Sciatic nerve (tissue), 2 donors: ENCODE measurements at places on chromosomes 13 and 19.

DNA sequence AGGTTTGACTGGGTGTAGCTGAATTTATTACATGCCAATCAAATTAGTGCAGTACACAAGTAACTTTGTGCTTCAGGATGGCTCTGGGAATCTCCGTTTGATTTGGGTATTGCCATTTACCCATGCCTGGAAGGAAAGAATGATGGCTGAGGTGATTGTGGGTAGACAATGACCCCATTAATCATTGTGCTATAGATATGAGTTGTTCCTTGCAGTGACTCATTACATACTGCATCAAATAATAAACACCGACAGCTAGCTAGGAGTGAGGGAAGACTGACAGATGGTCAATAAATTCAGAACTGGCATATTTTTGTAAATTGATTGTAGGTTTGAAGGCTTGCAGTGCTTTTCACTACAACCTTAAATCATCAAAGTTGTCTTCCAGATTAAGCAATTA lies 1069.5 kb downstream of the DIAPH3 start:
- DNase-seq: no peak

DNA sequence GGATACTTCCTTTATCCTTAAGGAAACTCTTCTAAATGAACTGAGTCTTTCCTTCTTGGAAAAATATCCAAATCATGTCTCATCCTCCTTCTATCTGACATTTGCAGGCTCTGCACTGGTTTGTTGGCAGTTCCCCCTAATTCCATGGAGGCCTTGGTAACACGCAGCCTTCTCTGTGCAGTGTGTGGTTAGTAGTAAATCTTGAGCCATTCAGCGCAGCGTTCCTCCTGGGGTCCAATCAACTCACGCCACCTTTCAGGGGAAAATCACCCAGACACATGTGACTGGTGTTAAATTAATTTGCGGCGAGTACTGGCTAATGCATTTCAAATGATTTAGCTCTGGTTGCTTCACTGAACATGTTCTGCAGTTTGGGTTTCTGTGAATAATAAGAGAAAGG lies 21.0 kb upstream of the CBY2 start:
- no peak for DNase-seq

GRCh38 chr13:27476943-27477703 lies 26.8 kb upstream of the MTIF3 start:
- no peak for DNase-seq

DNA sequence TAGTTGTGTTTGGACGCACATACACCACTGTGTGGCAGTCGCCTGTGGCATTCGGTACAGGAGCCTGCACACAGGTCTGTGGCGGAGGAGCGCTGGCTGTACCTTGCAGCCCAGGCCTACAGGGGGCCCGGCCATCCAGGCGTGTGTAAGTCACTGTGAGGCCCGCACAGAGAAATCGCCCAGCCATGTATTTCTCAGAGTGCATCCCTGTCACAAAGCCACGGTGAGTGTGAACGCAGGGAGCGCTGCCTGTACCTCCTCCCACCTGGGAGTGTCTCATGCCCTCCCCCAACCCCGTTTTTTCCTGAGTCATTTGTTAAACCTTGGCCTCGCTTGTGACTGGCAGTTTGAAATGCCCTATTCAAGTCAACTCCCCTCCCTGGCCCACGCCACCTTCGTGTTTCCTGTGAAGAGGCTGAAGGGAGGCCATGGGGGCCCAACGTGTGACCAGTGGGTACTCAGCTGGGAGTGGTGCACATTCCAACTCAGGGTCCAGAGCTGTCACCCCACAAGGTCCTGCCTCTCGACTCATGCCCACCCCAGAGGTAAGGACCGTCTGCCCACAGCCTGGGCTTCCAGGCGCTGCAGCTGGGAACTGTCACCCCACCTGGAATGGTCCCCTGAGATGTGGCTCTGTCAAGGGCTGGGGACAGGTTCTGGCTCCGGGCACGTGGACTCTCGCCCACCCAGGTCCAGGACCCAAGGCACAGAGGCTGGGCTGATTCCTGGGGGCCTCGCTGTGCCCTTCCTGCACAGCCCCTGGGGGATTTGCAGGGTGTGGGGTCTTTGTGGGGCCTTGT lies 11.6 kb upstream of the RASA3 start:
- peak; percentile 45 for DNase-seq

DNA sequence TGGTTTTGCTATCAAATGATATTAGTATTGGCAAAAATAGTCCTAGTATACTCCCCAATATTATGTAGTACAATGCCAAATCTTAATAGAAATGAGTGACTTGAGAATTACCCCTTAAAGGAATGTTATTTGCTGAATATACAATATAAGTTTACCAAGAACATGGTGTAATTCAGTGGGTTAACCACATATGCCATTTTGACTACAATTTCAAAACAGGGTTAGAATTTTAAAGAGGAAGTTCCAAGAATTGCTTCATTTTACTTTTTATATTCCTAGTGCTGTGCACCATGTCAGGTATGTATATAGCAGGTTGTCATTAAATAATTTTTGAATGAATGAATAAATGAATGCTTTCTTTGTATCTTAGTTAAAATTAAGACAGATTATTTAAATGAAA lies 66.3 kb downstream of the LMO7 start:
- no peak for DNase-seq

- no peak for DNase-seq
Measured at GRCh38 chr19:55379174-55379573, 2.5 kb downstream of the TMEM190 start.

DNA sequence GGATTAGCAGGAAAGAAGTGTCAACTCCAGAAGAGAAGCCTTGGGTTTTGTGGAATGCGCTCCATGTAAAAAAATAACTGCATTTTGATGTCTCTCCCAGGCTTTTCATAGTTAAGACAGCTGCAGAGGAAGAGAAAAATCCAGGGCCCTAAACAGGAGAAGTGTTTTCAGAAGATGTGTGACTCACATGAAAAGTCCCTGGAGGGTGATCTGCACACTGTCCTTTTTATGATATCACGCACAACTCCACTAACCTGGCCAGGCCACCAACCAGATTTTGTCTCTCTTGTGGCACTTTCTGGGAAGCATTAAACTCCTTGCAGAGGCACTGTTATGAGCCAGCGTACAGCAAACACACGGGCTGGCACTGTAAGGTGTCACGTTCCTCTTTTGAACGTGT lies 267.3 kb downstream of the FGF9 start:
- no peak for DNase-seq

- DNase-seq: no peak
Measured at GRCh38 chr13:51942189-51942588, 69.1 kb downstream of the ATP7B start.

GRCh38 chr13:23695711-23696464 lies 125.7 kb downstream of the TNFRSF19 start:
- no peak for DNase-seq

GRCh38 chr13:45584816-45585215 lies 30.7 kb downstream of the ERICH6B start:
- DNase-seq: no peak

GRCh38 chr19:30446850-30447552 lies 74.8 kb downstream of the ZNF536 start:
- no peak for DNase-seq

- no peak for DNase-seq
Measured at GRCh38 chr19:6417713-6418561, 6.7 kb downstream of the KHSRP start.

DNA sequence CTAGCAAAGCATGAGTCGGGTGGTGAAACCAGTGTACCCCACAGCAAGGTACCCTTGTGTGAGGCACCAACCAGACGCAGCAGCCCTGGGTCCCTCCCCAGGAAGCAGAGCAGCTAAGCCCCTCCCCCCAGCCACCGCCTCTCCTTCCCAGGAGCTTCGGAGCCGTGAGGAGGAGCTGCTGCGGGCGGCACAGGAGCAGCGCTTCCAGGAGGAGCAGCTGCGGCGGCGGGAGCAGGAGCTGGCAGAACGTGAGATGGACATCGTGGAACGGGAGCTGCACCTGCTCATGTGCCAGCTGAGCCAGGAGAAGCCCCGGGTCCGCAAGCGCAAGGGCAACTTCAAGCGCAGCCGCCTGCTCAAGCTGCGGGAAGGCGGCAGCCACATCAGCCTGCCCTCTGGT lies 12.4 kb downstream of the TTC9B start:
- DNase-seq: no peak

DNA sequence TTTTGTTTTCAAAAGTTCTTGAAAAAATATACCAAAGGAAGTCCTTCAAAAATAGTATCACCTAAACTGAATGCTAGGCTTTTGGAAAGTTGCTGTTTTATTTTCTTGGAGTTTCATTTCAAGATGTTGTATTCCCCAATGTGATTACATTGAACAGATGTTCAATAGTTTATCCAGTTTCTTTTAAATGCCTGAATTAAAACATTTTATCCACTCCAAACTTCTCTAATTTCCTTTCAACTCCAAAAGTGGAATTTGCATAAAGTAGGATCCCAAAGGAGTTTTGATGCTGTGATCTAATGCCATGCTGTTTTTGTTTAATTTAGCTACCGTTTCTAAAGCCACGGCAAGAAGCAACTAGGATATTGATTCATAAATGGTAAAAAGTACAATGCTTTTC lies 892.5 kb upstream of the SLC10A2 start:
- DNase-seq: no peak

- DNase-seq: no peak
Measured at GRCh38 chr19:19409205-19409604, 3.7 kb downstream of the GATAD2A start.

GRCh38 chr19:19202707-19203011 lies 555 bp downstream of the NR2C2AP start:
- DNase-seq: no peak

DNA sequence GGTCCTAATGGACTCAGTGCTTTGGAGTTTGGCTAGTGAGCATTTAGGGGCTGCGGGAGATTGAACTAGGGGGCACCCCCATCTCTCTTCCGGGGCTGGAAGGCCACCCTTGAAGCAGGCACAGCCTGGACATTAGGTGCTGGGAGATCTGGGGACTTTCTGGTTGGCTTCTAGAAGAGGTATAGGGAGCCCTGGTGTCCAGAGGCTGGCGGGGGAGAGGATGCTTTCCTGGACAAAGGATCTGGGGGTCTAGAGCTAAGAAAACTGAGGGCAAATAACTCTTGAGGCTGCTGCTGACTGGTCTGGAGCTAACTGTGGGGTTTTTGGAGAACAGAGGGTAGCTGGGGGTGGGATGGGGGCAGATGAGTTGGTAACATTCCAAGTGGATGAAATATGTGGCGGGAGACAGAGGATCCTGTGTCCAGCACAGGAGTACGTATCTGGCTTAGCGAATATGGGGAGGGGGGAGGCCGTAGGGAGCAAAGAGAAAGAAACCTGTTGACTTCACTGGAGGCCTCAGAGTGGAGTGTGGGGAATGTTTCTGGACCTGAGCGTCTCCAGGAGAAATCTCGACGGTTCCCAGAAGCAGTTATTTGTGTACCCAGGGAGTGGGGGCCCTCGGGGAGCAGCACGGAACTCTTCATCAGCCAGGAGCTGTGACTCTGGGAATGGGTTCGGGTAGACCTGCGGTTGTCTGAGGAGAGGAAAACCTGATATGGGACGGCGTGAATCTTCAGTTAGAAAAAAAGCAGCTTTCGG lies 1.4 kb downstream of the HNRNPUL1 start:
- DNase-seq: no peak

- no peak for DNase-seq
Measured at GRCh38 chr13:48235341-48236135, 2.5 kb downstream of the ITM2B start.

- no peak for DNase-seq
Measured at GRCh38 chr13:20939662-20940061, 37.1 kb upstream of the XPO4 start.

DNA sequence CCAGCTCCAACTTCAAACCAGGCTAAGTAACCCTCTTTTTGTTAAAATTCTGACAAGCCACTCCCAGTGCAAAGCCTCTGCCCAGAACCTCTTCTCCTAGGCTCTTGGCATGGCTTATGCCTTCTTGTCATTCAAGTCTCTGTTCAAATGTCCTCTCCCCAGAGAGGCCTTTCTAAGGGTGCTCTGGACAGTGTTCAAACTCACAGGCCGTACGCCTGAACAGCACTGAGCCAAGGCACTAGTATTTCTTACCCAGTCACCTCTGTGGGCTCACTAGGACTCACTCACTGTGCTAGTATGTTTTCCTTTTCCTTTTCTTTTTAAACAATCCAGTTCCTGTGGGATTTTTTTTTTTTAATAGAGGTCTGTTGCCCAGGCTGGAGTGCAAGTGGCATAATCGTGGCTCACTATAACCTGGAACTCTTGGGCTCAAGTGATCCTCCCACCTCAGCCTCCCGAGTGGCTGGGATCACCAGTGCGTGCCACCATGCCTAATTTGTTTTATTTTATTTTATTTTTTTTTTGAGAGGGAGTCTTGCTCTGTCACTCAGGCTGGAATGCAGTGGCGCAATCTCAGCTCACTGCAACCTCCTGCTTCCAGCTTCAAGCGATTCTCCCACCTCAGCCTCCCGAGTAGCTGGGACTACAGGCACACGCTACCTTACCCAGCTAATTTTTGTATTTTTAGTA lies 2.3 kb upstream of the ASF1B start:
- DNase-seq: no peak

DNA sequence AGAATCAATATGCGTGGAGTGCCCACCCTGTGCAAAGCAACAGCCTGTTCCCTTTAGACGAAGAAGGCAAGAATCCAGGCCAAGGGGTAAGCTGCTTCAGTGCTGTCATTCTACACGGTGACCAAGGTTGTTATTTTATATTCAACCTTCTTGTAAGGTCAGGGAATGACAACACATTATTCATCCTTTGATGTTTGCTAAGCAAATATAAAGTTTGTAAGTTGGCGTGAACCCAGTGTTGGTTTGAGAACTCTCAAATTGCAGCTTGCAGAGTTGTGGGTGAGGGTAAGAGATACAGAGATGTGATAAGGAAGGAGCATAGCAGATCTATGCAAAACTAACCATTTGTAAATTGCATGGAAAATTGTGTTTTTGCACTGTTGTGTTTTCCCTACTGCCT lies 436.7 kb downstream of the FGF9 start:
- DNase-seq: no peak

GRCh38 chr13:47027780-47028437 lies 131.1 kb upstream of the HTR2A start:
- no peak for DNase-seq

- peak; percentile 63 for DNase-seq
Measured at GRCh38 chr19:1177322-1178114, 3.5 kb upstream of the SBNO2 start.

DNA sequence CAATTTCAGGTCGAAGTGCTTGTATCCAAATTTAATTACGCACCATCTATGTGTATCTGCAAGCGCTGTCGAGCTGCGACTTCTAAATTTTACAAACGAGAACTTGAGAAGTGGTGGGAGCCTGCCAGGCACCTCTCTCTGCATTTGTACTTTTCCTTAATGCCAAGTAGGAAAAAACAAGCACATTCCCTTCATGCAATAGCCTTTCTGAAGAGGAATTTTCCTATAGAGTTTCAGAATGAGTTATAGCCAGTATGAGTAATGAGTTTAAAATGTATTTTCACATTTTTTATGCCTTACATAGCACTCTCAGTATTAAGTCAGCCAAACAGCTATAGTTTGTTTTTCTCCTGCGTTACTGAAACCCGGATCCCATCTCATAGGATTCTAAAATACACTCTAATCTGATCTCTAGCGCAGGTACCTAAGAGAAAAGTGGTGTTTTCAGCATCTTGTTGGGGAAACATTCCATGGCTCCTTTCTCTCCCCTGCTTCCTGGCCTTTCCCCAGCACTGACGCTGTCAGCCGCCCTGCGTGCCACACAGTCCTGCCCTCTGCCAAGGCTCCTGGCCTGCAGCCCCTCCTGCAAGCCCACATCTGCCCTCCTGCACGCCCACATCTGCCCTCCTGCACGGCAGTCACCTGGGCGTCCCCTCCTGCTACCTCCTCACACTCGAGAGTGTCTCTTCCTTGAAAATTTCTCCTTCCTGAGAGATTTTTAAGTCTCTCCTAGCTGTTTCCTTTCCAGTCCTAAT lies 526.9 kb downstream of the MYO16 start:
- no peak for DNase-seq
